Stimulated activated CD8-positive, alpha-beta memory T cell treated with anti-CD3 and anti-CD28 coated beads, Interleukin-12 subunit alpha, Interleukin-12 subunit beta, amount 100 ng/mL, for 1 hour (primary cell): ENCODE measurements at places on chromosomes 2 and 18.

DNA sequence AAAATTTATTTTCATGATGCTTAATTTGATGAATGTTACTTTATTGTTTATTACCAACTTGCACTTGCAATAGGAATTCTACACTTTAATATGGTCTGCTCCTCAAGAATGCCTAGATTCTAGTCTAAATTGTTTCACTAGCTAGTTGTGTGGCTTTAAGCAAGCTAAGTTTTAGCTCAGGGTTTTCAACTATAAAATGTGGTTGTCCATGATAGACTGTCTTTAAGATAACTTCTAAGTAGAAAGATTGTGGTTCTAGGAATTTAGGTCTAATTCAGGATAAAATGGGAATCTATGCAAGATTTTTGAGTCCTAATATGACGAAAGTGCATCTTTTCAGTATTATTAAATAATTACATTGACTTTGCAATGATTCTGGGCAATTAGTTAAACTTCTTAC is 294.0 kb downstream of the PLCL1 start:
- DNase-seq = no peak

GRCh38 chr2:27634291-27634690 is 5.4 kb downstream of the GPN1 start:
- no peak for DNase-seq

GRCh38 chr18:55603775-55604174 is 15.8 kb upstream of the TCF4 start:
- no peak for DNase-seq

DNA sequence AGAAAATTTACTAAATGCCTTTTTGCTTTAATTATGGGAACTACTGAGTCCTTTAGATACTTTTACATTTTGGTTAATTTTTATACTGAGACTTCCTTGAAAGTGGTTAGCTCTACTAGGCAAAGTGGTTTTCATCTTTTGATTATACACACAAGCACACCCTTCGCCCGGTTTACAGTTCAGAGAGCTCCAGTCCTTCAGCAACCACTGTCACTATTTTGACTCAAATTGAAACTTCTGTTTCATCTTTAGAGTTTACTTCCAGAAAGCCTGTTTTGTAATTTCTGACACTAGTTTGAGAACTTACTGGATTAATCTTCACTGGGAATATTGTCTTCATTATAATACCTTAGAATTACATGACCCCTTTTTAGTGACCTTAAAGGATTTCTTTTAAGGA is 140.3 kb upstream of the FOSL2 start:
- no peak for DNase-seq

DNA sequence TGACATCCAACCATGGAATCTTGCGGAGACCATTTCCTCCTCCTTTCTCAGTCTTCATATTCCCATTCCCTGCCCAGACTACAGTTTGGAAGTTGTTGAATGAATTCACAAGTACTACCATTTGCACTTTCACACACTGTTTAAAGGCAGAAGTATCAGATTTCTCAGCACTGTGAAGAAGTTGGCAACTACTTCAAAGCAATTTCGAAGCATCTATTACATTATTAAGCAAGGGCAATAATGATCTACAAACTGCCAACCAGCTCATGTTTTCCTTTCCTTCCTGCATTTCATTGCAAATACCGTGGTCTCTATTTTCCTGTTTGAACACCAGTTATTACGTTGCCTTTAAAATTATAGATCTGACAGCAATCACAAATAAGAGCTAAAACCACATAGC is 105.5 kb downstream of the IRS1 start:
- DNase-seq = no peak

GRCh38 chr2:230706053-230706521 is 6.6 kb upstream of the CAB39 start:
- DNase-seq = no peak

- DNase-seq = no peak
Observed at GRCh38 chr18:12092398-12093229, 1.0 kb upstream of the ANKRD62 start.

- no peak for DNase-seq
Observed at GRCh38 chr2:69889302-69889701, 4.5 kb upstream of the SNRNP27 start.

- DNase-seq = no peak
Observed at GRCh38 chr2:190846746-190847145, 33.9 kb upstream of the GLS start.

DNA sequence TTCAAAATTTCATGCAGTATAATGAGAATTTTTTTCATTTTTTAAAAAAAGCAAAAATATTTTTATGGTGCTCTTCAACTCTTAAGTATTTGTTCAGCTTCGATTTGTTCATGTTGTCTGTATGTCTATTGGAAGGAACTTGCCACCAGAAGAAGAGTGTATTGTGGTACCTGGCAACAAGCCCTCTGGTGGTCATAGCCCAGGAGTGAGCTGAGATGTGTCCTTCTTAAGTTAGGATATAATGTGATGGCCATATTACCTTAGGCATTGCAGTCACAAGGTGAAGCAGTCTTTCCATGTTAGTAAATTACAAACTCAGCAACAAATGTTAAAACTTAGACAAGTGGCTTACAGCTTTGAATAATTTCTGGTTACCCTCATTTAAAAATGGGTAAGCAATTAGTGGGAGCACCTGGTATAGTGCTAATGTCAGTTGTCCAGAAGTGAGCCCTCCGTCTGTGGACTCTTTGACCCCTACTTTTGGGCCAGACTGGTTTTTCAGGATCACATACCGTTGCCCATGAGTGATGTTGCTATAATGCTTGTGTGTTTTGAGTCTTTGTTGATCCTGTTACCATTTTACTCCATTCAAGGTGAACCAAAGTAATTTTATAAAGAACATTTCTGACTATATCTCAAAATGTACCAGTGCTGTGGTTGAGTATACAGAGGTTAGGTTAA is 57.4 kb downstream of the MYO1B start:
- no peak for DNase-seq

GRCh38 chr2:237429753-237430152 is 15.8 kb upstream of the COL6A3 start:
- no peak for DNase-seq

GRCh38 chr2:68414876-68415275 is 49.8 kb downstream of the PLEK start:
- no peak for DNase-seq

DNA sequence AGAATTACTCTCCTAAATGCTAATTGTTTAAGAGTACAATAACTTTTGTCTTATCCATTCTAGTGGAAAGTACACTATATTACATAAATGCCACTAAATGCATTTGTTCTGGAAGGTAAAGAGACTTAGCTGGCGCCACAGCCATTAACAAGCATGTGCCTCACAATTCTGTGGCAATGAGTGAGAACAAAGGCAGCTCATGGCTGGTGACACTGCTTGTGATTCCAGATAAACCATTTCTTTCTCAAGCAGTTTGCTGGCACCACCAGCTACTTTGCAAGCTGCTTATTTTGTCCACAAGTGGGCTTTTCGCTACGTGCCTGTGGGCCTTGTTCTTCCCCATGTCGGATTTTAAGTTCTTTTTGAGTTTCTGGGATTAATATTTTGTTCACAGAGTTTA is 147.6 kb upstream of the SMAD7 start:
- DNase-seq = no peak

DNA sequence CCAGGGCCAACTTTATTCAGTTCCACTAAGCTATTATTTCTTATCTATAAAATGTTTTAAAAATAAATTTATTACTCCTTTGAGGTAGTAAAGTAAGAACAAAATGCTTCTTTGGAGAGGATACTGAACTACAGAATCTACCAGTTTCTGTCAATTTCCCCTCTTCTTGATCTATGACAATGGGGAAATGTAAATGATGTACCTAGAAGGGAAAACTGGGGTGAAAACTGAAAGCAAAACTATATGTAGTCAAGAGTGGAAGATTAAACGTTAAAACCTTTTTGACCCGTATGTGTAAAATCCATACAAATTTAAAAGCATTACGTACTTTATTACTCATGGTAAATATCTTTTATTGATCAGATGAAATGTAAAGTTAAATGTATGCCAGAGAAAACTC is 1287.8 kb upstream of the TMEFF2 start:
- DNase-seq = no peak

GRCh38 chr2:161556440-161556839 is 67.8 kb upstream of the SLC4A10 start:
- no peak for DNase-seq

DNA sequence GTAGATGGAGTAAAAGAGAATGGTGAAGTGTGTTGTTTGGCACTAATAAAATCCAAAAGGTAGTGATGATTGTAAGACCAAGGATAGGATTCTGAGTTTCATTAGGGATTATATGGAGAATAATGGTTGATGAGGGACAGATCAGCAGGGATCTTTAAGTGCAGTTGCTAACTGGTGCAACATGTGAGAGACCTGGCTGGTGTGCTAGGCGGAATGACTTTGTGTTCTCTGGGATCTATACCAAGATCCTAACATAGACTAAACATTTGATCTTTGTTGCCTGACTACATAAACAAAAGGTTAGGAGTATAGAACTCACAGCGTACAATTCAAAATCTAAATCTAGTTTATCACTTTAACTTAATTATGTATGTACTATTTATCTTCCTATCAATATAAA is 135.4 kb downstream of the PTRHD1 start:
- DNase-seq = no peak

DNA sequence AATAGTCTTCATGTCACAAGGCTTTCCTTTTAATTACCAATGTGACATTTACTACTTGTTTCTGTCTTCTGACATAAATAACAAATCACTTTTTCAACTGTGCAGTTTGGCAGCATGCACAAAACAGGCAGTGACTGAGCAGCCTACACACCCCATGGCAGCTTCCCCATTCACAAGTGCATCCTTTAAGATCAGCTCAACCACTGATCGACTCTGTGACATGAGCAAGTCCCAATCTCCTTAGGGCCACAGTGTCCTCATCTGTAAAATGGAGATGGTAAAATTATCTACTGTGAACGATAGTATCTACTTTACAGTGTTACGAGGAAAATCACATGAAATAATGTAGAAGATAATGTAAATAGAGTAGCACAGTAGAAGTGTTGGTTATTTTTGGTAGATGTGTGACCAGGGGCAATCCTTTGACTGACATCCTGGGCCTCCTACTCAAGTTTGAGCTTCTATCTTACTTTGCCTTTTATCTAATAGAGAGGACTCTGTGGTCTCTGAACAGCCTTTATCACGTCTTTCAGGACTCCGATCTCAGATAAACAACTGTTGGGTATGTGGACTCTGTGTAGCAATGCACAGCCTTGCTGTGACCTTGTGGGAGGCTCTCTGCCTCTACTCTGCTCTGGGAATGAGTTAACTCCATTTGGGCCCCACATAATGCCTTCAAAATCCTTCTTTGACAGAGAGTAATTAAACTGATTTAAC is 120.6 kb downstream of the PIGN start:
- DNase-seq = no peak

DNA sequence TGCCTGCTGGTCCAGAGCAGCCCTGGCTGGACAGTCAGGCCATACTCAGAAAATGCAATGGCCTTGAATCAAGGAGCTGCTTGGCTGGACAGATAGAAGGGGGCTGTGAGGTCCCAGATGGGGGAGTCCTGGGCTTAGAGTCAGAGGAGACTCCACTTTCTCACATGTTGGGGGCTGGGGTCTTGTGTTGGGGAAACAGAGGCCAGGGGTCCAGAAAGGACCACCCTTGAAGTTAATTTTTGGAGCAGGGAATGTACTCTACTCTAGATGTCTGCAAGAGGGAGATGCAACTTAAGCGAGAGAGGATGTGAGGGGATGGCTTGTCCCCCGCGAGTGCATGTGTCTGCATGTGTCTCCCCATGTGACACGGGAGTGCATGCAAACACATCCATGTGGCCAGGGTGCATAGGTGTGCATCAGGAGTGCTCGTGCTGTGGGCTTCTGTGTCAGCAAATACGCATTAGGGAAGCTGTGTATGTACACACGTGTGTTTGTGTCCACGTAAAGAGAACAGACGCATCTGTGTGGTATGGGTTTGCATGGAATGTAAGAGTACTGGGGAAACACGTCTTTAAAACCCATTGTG is 303.2 kb downstream of the MYCN start:
- no peak for DNase-seq

GRCh38 chr2:167212014-167212648 is 323.9 kb downstream of the XIRP2 start:
- DNase-seq = no peak

DNA sequence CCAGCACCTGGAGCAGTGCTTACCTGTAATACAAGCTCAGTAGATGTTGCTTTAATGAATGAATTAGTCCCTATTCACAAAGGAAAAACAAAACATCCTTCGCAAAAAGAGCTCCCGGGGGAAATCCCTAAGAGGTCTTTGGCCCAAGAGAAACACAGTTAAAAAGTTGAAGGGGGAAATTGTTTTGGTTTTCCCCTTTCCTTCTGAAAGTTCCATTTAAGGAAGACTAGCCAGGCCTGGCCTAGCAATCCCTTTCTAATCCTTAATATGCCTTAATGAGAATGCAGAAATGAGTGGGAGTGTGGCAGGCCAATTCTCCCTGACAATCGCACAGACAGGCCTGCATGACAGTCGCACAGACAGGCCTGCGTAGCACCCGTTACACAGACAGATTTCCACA is 33.5 kb upstream of the REL start:
- DNase-seq = no peak

DNA sequence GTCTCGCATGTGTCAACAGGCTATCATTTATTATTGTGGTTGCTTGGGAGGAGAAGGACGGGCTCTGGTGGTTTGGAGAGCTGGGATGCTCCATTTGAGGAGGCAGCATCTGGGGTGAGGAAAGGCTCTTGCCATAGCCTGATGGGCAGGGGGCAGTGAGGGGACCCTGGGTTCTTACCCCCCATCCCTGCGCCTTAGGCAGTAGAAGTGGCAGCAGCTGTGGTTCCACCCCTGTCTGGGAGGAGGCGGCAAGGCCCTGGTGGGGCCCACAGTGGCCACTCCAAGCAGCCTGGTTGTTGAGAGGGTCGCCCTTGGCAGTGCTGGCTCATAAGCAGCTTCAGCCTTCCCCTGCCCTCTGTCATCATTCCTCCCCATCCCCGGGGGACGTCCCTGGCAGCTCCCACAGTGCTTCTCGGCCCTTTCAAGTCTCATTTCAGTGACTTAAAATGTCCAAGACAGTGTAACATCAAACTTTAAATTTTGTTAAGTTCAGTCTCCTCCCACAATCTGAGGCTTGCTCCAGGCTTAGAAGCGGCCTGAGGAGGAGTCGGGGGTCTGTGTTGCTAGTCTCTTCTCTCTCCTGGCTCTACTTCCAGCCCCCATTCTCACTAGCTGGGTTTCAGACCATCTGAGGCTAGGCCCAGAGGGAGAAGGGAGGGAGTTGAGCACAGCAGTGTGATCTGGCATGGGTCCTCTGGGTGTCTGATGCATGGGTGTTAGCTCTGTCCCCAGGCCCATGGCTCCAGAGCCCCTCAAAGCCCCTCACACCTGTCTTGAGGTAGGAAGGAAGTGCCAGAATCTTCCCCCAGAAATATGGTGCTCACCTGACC is 34.9 kb upstream of the PTPN4 start:
- no peak for DNase-seq

- no peak for DNase-seq
Observed at GRCh38 chr2:13193075-13193474, 476.3 kb downstream of the TRIB2 start.
